ENCODE measurements at places on chromosomes 1 and 21. TPM values are rescaled to one million over a fixed set of nuclear protein-coding genes. Genes with fewer than 3 reads are reported as not detected.

The CELSR2 gene
- 5.3 TPM for total RNA-seq

The WNT4 gene
- total RNA-seq, result not detected

The ELAPOR1 gene
- 6.3 TPM for total RNA-seq

DNA sequence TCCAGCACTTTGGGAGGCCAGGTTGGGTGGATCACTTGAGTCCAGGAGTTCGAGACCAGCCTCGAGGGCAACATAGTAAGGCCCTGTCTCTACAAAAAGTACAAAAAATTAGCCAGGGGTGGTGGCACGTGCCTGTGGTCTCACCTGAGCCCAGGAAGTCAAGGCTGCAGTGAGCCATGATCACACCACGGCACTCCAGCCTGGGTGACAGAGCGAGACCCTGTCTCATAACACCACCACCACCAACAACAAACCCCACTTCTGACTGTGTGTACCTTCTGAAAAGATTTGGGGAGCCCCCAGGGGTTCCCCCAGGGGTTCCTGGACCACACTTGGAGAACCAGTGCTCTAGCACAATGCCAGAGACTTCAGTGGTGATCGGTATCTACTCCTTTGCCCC, 29.9 kb downstream of the NUAK2 start:
- no peak for DNase-seq

DNA sequence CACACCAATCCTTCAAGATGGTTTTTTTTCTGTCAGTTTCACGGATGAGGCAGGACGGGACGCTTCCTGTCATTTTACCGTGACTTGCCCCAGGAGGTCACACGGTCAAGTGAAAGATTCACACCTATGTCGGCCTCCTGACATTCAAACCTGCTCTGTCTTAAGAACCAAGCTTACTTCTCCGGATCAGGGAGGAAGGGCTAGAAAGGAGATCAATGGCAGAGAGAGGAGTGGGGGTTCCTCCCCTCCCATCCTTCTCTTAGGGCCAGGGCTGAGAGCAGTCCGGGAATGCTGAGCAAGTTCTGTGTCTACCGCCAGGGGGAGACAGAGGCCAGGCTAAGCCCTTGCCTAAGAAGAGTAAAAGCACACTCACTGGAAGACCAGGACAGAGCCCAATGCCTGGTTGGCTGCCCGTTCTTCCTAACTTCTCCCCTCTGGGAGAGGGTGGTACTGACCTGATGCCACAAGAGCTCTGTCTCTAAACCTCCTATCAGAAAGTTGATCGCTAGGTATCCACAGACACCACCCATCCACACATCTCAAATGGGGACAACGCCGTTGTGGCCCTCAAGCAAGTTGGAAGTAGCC, 1.1 kb upstream of the PPM1J start:
- peak; percentile 81 for DNase-seq

DNA sequence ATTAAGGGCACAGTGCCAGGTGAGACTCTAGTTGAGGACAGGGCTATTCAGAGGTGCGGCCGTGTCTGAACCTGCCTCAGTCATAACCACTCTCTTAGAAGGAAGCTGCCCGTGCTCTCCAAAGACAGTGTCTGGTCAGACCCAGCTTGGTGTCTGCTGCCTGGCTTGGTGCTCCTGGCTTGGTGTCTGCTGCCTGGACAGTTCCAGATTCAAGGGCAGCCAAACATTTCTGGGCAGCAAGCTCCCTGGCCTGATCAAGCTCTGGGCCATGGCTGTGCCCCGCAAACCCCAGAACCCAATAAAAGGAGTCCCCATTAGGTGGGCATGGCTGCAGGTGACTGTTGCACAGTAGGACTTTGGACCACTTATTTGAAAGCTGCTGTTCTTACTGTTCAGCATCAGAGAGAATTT, 27.7 kb downstream of the NEK2 start:
- no peak for DNase-seq

DNA sequence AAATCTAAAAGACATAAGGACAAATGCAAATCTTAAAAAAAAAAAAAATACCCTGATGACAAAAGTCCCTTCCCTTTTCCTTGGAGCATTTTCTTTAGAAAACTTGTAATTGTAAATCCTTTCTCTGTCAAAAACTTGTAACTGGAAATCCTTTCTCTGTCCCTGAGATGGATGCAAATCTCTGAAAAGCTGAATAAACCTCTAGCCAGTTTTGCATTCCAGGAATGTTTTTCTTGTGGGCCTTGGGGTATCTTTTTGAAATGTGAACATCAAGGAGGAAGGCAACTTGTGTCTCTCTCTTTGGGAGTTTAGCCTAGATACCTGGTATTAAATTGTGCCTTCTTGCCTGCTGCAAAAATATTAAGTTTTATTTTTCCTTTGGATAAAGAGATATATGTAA, 305.3 kb downstream of the KCNT2 start:
- no peak for DNase-seq

DNA sequence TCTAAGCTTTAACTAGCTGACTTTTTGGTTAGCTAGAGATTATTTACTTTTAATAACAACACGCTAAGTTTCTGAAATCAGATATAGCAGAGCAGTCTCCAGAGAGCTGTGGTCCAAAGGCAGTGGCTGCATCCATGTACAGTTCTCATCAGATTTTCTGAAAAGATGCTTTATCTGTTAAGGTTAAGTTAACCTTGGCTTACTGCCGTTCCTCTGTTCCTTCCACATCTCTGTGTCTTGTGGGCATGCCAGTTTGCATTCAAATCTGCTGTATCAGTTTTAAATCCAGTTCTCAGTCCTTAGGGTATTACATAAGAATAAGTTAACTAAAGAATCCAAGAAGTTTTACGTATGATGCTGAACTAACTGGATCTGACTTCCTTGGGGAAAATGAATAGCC, 46.8 kb downstream of the SPATA46 start:
- DNase-seq, result no peak
